Astrocyte (in vitro differentiated cells and primary cell): ENCODE measurements at places on chromosomes 4 and X. TPM values are rescaled to one million over a fixed set of nuclear protein-coding genes. Genes with fewer than 3 reads are reported as not detected.

DNA sequence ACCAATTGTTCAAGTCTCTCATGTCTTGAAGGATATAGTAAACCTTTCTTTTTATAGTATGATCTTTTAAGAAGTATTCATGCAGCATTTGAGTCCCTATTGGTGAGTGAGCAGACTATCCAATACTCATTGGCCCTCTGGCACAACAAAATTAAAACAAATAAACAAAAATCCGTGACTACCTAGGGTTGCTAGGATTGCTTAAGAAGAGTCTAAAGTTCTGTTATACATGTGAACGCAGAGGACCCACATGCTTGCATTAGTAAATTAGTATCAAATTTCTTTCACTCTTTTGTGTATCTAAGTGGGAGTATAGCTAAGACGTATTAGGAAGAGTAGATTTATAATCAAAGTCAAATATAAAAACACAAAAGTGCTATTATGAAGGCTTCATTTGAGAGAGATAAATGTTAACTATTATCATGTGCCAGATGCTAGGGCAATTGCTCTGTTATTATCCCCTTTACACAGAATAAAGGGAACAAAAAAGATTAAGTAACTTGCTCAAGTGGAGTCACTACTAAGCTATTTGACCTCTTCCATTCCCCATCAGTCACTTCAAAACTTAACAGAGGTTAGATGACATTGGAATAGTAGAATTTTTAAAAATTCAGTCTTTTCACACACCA is 29.2 kb upstream of the LARP1B start:
- no peaks in the 10 kb centered on the region for H3K4me1 ChIP-seq
- no peak overlapping the region for H3K27ac ChIP-seq
- H3K27me3 ChIP-seq, result no peaks in the 10 kb centered on the region
- H3K4me3 ChIP-seq, result no peak overlapping the region
- H3K36me3 ChIP-seq, result peaks cover 2% of the 10 kb centered on the region

- peaks cover 37% of the 10 kb centered on the region for H3K4me1 ChIP-seq
- no peak overlapping the region for H3K4me3 ChIP-seq
- H3K27ac ChIP-seq, result peak overlapping the region; percentile 78
- DNase-seq, result no peak
- H3K27me3 ChIP-seq, result no peaks in the 10 kb centered on the region
- H3K36me3 ChIP-seq, result peaks cover 6% of the 10 kb centered on the region
Measured at GRCh38 chr4:168765322-168765721, 244.7 kb downstream of the CBR4 start.

The SYP gene
- 1.6 and 1.9 TPM in 2 replicates for total RNA-seq

DNA sequence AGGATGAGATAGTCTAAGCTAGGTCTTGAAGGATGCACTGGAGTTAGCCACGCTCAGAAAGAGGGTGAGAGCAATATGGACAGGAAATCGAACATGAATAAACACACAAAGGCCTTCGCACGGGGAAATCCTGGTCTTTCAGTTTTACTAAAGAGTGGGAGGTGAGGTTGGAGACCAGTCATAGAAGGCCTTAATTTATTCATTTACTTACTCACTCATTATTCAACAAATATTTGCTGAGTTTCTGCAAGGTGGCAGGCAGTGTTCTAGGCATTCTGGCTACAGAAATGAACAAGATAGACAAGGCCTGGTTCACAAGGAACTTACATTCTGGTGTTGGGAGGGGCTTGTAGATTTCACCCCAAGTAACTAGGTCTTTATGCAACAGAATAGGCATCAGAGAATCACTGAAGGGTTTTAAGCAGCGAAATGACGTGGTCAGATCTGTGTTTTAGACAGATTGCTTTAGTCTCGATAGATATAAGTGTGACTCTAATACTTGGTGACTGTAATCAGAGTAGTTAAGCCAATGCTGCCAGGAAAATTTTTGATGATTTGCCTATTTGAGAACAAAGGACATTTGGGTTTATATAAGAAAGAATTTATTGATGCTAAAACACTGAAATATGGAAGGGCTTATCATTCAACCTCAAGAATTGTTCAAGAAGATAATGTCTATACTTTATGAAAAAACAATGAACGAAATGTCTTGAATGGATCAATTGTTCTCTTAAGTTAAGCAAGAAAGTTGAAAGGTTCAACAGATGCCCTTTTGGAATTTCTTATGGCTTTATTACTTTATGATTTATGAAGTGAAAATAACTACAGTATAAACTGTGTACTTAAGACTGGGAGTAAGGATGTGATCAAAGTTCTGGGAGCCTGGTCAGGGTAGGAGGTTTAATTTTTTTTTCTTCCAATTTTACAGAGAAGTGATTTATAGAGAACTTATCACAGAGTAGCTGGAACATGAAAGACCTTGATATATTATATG is 184.4 kb upstream of the CASK start:
- no peaks in the 10 kb centered on the region for H3K36me3 ChIP-seq
- DNase-seq, result no peak
- H3K4me3 ChIP-seq, result no peak overlapping the region
- no peak overlapping the region for H3K27ac ChIP-seq
- no peaks in the 10 kb centered on the region for H3K4me1 ChIP-seq

GRCh38 chr4:24910499-24910898 is 2.3 kb downstream of the CCDC149 start:
- H3K4me3 ChIP-seq, result no peak overlapping the region
- no peak overlapping the region for H3K27ac ChIP-seq
- H3K36me3 ChIP-seq, result peaks cover 6% of the 10 kb centered on the region
- H3K4me1 ChIP-seq, result peaks cover 3% of the 10 kb centered on the region
- DNase-seq, result peak; percentile 87

The RAB41 gene
- total RNA-seq, result not detected in 2 replicates
